ENCODE measurements at places on chromosomes 5 and 9.

DNA sequence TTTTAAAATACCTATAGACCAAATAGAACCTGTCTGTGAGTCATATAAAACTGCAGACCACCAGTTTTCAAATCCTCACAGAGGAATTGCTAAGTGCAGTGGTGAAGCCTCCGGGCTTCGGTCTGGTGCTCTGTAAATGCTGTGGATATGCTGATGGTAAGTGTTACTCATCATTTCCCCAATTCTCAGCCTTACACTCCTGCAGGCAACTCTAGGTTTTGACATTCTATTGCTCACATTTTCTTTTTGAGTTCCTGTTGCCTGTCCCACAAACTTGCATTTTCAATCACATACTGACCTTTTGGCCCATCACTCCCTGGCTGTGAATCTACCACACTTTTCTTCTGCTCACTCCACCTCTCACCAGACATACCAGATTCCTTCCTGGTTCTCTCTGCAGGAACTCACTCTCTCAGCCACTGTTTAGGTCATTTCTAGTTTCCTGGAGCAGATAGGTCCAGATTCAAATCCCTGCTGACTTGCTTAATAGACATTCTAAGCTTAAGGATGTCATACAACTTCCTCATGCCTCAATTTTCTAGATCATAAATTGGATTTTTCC, 192.9 kb downstream of the RAB3C start:
- DNase-seq = no peak

- no peak for DNase-seq
Observed at GRCh38 chr5:56169281-56169680, 63.8 kb downstream of the ANKRD55 start.

GRCh38 chr5:139492700-139493192, 10.2 kb upstream of the STING1 start:
- no peak for DNase-seq

GRCh38 chr5:87770016-87770570, 357.4 kb upstream of the CCNH start:
- DNase-seq = no peak

DNA sequence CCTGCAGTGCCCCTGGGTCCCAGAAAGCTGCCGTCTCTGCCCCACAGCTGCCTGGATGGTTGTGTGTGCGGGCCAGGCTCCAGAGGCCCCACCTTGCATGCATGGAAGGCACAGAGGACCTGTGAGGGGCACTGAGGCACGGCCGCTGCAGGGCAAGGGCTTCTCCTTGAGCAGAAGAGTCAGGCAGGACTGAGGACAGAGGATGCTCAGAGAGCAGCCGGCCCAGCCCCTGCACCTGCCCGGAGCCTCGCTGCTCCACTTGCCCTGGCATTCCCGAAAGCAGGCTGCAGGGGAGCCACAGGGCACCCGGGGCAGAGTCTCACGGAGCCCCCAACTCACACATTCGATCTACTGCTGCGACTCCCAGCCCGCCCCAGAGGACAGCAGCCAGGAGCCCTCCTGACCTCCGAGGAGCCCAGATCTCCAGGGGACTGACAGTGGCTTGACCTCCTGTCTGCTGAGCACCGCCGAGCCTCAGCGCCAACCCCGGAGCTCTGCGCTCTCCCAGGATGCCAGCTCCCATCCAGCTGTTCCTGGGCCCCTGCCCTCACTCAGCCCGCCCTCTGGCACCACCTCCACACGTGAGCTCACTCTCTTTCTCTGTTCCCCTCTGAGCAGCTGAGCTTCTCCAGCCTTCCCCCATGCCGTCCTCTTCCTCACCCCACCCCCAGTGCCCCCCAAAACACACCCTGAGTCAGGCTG, 95.0 kb downstream of the KCNT1 start:
- DNase-seq = no peak

- no peak for DNase-seq
Observed at GRCh38 chr5:75627801-75628200, 16.5 kb downstream of the ANKDD1B start.

GRCh38 chr5:137880313-137880712, 8.9 kb upstream of the PKD2L2 start:
- DNase-seq = no peak

DNA sequence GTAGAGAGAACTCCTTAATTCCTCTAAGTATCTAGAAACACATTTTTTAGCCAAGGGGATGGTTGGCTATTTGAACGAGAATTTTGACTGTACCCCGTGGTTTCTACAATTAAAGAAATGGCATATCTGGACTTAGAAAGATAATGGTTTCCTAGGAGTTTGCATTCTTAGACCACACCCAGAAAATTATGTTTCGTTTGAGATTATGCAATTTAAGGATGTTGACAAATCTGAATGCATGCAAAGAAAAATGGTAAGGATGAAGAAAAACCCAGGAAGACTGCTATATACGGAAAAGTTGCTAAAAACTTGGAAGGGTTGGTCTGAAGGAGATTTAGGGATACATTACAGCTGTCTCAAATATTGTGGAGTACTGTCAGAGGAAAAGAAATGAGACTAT, 538.5 kb upstream of the WWC1 start:
- DNase-seq = no peak

GRCh38 chr5:90162324-90162723, 247.2 kb downstream of the CETN3 start:
- DNase-seq = no peak

DNA sequence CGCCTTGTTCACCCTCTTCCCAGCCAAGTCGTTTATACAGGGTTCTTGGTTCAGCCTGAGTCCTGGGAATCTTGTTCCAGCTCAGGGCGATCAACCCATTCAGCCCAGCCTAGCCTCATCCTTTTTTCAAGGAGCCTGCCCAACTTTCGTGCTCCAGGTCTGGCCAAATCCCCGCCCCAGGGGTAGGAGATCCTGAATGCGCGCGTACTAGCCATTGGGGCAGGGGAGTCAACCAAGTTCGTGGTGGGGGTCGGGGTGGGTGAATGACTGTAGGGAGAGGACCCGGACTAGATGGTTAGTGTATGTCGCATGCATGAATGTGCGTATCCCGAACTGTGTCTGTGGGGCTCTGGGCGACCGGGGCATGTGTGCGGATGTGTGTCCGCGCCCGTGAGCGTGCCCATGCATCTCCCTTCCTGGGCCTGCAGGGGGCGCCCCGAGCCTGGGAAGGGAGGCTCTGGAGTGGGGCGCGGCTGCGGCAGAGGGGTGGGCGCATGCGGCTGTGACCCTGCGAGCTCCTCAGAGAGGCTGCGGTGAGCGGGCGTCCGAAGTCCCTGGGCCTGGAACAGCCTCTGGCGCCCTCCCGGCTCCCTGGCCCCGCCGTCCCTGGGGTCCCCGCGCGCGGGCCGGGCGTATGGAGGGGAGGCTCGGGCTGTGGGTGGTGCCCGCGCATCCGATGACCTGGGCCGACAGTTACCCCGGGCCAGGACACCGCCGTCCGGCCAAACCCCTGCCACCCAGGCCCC, 8.7 kb downstream of the CCL21 start:
- DNase-seq = peak; percentile 59

- no peak for DNase-seq
Observed at GRCh38 chr5:133265257-133265656, 213.4 kb downstream of the HSPA4 start.

DNA sequence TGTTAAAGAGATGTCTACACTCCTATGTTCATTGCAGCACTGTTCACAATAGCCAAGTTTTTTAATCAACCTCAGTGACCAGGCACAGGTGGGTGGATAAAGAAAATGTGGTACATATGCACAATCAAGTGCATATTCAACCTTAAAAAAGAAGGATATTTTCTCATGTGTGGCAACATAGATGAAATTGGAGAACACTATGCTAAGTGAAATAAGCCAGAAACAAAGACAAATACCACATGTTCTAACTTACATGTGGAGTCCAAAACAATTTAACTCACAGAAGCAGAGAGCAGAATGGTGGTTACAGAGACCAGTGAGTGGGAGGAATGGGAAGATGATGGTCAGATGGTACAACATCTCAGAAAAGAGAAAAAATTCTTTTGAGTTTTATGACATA, 31.8 kb downstream of the ANXA1 start:
- no peak for DNase-seq

DNA sequence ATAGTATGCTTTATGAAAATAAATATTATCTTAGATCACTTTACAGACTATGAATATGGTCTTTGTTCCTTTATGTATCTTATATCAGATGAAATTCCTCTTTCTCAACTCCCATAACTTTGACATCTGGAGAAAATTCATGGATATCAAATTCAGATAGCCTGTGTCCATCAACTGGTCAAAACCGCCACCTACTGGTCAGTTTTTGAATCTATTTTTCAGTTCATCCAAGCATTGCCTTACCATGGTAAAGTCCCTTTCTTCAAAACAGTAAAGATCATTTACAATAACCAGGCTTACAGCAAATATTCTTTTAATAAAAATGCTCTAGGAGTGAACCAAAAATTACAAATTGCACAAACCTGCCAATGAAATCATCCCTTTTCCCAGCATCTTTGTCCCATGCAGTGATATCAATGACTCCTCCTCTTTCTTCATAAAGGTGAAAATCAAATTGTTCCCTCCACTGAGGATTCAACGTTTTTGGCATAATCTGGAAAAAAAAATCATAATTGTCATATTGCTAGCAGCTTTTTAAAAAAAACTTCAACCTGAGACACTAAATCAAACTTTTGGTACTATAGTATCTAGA, 290.5 kb downstream of the SLF1 start:
- DNase-seq = no peak

- DNase-seq = no peak
Observed at GRCh38 chr5:60699288-60699608, 718 bp downstream of the DEPDC1B start.

DNA sequence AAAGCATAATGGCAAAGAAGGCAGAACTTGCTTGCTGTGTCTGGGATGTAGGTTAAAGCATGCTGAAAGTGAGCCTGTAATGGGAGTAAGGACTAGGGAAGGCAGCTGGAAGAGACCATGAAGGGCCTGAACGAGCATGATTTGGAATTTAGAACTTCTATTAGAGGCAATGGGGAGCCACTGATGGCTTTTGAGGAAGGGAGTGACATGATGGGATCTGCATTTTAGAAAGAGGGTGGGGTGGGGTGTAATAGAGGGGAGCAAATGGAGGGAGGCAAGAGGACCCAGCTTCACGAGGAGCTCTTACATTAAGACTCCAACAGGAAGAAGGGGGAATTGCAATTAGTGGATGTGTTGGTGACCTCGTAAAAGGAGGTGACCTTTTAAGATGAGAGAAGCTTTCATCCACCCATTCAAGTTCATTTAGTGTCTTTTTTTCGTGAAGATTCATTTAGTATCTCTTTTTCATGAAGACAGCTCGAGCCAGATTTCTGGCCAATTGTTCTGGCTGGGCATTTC, 13.6 kb upstream of the GABRP start:
- no peak for DNase-seq

- DNase-seq = no peak
Observed at GRCh38 chr5:143229426-143229895, 174.0 kb downstream of the NR3C1 start.

- DNase-seq = no peak
Observed at GRCh38 chr5:63959177-63959982, 2.9 kb downstream of the HTR1A start.

GRCh38 chr5:106843812-106844416, 826.8 kb downstream of the EFNA5 start:
- DNase-seq = no peak

GRCh38 chr9:124855944-124856765, 2.9 kb downstream of the WDR38 start:
- no peak for DNase-seq

GRCh38 chr5:95238560-95239325, 46.2 kb downstream of the MCTP1 start:
- no peak for DNase-seq

GRCh38 chr5:35852084-35852734, 4.5 kb upstream of the IL7R start:
- DNase-seq = no peak

DNA sequence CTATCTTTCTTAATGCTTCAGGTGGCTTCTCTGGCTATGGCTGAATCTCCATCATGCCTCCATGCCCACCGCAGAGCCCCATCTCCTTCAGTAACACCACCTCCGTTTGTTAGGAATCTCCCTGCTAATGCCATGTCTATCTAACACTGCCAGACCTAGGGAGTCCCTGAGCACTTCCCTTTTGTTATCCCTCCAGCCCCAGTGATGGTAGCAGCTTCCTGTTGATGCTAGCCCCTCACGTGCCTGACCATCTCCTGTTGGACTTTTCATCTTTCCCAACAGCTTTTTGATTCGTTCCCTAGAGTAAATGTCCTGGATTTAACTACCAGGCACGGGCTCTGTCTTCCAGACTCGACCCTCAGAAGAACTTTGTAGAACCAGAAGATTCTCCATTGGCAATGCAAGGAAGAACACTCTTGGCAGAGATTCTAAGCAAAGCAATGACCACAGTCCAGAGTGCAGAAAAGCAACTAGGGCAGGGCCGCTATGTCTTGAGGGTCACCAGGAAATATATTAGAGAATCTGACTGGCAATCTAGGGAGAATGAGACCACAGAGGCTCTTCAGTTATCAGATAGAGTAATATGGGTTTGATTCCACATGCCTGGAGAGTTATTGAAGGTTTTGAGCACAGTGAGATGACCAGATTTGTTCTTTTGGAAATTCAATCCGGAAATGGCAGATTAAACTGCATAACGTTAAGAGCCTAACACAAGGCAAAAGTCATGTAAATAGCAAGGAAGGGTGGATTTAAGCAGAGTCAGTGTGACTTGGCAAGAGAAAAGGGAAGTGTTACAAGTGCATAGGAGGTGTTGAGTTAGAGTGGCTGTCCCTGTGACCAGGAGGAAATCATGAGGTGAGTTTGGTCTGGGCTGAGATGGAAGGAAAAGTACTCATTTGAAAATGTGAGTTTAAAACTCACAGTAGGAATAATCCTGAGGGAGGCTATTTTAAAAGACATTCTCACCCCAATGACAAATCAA, 555.2 kb downstream of the ACTL7B start:
- DNase-seq = no peak

DNA sequence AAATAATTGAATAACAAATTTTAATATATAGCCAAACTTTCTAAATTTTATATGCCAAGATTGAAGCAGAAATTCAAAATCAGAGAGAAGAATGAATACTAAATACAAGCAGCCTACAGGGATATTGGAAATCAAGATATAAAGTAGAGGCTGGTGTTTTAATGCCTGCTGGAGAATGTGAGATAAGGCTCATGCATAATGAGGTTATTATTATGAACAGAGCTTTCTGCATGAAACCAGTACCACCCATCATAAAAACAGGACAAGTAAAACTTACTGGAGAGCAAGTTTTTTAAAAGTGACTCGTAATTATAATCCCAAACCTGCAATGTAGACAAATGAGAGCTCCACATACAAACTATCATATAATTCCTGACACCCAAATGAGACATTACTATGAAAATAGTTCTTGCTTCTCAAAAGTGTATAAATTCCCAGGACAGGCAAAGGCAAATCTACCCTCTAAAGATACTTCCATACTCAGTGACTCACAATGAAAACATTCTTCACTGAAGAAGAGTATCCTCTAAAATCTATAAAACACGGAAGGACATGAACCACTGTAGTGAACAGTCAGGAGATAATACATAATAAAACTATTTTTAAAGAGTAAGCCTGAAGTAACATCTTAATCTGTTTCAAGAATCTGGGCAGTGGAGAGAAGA, 532.0 kb upstream of the GRAMD2B start:
- DNase-seq = no peak

GRCh38 chr9:107270082-107270481, 13.0 kb upstream of the RAD23B start:
- DNase-seq = no peak
